ENCODE measurements at places on chromosomes 12 and 14.

DNA sequence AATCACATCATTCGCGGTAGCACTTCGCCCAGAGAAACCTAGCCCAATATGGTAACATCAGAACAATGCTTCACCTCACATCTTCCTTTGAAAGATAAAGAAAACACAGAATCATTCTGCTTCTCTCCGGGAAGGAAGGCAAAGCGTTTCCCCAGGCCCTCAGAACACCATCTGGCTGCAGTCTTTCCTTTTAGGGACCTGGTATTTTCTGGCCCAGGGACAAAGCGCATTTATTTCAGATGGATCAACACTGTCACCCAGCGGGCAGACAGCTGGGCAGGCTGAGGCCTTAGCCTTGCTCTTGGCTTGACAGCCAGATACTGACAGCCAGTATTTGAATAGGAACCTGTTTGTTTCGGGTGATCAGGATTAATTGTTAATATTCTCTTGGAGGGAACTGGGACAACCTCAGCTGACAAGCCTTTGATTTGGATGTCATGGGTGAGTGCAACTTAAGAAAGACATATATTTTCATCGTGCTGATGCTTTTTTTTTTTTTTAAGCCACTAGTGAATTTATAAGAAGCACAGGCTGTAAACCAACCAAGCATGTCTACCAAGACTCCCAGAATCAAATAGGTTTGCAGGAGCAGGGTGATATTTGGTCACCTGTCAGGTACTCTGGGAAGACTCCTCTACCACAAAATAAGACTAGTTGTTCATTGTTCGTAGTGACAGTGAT lies 118.9 kb downstream of the VEZT start:
- DNase-seq, result no peak

GRCh38 chr12:64082866-64083268 lies 139.2 kb downstream of the KICS2 start:
- DNase-seq, result no peak

- no peak for DNase-seq
Observed at GRCh38 chr12:94625531-94625930, 24.8 kb downstream of the TMCC3 start.

DNA sequence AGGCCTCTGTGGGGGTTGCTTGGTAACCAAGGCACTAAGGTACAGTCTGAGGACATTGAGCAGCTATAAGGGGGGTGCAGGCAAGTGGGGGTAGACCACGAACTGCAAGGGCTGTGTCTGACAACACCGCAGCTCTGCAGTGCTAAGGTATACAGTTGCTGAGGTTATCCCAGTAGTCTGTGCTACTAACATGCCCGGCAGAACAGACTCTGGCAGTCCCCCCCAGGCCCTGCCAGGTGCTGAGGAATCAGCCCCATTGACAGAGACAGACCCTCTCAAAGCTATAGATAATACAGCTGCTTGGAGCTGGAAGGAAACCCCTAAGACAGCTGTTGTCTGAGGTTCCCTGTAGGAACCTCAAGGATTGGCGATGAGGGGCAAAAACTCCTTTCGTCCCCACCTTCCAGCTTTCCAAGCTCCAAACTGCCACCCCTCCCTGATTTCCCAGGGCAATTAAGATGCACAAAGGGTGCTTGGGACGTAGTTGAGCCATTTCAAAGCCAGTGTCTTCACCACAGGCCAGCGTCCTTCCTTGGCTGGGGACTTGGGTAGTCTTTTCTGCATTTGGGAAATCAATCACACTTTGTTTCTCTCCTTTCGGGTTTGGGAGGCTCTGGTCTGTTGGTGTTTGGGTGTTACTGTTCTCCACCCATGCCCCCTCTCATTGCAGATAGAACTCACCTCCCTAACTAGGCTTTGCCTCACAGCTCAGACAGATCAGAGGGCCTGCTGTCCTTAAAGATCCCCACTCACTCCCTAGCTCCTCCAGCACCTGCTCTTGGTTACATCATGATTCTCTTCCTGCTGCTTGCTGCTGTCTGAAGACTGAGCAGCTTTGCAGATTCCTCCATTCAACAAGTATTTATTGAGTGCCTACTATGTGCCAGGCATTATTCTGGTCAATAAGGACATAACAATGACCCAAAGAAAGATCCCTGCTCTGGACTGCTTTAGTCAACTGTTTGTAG lies 2.0 kb upstream of the MYH7 start:
- DNase-seq, result no peak

- no peak for DNase-seq
Observed at GRCh38 chr14:61140872-61141271, 140.3 kb downstream of the TMEM30B start.

- DNase-seq, result no peak
Observed at GRCh38 chr12:106288494-106289195, 13.9 kb upstream of the TCP11L2 start.

DNA sequence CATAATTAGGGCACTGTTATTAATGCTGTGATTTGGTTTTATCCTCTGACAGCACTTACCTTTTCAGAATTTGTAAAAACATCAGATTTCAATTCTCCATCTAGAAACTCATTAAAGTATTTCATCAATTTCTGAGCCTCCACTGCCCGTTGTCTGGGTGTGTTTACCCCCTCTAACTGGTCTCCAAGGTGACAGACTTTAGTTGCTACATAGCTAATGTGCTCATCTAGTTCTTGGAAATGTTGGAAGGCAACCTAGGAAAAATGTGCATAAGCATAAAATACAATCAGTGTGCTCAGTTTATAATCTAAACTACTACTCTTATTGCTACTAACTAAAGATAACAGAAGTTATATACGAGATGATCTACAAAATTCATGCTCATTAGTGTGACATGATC lies 24.6 kb downstream of the EXOC5 start:
- no peak for DNase-seq

DNA sequence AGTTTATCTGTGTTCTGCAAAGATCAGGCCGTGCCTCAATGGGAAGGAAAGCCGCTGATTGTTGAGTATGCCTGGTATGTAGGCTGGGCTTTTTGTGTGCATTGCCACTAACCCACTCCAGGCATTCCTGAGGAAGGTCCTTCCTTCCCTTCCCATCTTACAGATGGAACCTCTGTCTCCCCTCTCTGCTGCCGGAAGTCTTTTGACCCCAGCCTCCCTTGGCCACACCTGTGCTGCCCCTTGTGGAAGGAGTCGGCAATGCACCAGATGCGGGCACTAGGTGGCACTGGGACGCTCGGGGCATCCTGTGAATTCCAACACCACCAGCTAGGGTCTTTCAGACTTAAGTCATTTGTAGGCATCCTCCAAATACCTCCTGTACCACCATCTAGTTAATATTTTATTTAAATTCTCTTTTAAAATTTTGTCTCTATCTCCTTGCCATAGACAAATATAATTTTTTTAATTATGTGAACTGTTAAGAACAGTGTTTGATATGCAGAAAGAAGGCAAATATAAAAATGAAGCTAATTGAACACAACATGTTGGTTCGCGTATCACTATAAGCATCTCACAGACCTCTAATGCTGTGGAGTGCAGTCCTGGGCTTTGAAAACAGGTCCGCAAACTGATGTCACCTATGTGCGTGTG lies 99.6 kb downstream of the RIN3 start:
- DNase-seq, result peak; percentile 58

GRCh38 chr12:115871714-115872113 lies 405.8 kb downstream of the MED13L start:
- DNase-seq, result no peak

DNA sequence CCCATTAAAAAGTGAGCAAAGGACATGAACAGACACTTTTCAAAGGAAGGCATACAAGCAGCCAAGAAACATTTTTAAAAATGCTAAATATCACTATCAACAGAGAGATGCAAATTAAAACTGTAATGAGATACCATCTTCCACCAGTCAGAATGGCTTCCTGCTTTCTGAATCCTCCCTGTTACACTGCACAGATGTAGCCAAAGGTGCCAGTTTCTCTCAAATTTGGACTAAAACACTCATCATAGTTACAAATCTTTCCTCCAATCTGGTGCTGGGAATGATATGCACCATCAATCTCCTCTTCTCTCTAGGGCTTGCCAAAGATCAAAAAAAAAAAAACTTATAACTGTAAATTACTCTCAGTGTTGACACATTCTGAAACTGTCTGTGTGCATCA lies 311.8 kb upstream of the CLEC14A start:
- DNase-seq, result no peak

- DNase-seq, result no peak
Observed at GRCh38 chr12:20514598-20514997, 146.3 kb downstream of the PDE3A start.

- DNase-seq, result no peak
Observed at GRCh38 chr12:1587927-1588574, 6.3 kb downstream of the FBXL14 start.

GRCh38 chr14:66944872-66945271 lies 244.4 kb upstream of the GARIN2 start:
- no peak for DNase-seq

DNA sequence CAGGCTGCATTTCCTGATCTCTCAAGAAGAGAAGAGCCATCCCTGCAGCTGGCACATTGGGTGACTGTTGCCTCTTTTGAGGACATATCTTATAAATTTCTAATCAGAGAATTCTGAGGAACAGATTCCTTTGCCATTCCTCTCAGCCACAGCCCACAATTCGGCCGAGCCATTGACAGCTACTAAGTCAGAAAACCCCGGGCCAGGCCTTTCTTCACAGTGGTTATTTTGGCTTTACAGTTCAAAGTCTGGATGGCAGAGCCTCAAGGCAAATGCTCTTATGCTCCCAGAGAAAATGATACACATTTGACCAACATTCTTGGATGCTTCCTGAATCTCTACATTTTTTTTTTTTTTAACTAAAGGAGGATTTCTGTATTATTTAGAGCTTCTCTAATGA lies 138.4 kb upstream of the FRMD6 start:
- no peak for DNase-seq

DNA sequence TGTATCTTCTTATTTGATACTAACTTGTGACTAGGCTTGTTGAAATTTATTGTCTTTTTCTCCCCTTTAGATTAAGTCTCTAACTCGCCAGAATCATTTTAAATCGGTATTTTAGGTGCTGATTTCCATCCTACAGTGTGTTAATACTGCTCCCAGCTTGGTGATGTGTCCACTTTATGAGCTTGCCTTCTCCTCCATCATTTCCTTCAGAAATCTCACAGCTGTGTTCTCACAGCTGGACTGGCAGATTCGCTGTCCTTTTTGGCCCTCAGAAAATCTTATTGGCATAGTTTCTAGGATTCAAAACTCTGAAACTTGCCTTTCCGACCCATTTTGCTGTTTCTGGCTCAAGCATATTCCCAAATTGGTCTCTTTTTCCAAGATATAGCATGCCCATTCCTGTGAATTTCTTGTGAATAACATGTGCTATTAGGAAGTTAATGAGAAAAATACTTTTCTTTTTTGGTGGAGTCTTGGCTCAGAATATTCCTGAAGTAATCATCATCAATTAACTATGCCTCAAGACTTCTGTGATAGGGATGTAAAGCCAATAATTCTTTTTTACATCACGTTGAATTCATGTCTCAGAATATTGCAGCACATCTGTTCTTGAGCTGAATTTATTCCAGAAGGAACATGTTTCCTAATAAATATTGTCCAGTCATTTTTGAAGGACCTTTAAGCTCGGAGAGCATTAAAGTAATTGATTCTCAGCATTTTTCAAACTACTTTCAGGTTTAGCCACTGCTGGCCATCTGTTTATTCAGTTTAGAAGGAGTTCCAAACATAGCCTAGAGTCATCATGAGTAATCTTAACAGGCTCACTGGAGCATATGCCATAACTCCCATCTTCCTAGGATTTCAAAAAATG lies 50.0 kb upstream of the USP44 start:
- no peak for DNase-seq

GRCh38 chr14:96136371-96137005 lies 68.2 kb upstream of the BDKRB2 start:
- no peak for DNase-seq

DNA sequence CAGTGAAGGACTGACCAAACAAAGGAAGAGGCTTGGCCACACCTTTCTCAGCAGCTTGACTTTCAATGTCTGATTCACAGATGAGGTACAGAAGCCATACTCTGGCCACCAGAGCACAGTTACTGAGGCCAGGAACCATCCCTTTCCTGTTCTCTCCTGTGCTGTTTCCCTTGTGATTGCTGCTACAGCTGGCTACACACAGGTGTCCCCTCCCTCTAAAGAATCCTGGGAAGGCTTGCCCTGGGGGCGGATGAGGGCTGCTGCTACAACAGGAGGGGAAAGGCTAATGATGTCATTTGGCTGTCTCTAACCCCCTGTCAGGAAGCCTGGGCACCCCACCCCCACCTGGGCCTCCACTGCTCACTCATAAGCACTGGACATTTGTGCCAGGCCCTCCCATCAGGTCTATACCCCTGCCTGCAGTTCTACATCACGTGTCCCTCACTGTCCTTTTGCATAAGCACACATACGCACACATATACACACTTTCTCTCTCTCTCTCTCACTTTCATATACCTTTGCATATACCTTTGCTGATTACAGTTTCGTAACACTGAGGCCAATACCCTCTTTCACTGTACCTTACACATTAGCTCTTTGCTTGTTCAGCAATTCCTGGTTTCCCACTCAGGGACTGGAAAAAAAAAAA lies 41.4 kb downstream of the PRPF40B start:
- no peak for DNase-seq

DNA sequence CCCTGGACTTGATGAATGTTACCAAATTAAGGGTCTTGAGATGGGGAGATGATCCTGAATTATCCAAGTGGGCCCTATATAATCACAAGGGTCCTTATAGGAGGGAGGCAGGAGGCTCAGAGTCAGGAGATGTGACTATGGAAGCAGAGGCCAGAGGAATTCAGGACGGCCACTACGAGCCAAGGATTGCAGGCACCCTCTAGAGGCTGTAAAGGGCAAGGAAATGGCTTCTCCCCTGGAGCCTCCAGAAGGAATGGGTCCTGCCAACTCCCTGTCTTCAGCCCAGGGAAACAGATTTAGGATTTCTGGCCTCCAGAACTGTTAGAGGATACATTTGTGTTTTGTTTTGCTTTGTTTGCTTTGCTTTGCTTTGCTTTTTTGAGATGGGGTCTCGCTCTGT lies 8.8 kb downstream of the BDKRB1 start:
- DNase-seq, result no peak

DNA sequence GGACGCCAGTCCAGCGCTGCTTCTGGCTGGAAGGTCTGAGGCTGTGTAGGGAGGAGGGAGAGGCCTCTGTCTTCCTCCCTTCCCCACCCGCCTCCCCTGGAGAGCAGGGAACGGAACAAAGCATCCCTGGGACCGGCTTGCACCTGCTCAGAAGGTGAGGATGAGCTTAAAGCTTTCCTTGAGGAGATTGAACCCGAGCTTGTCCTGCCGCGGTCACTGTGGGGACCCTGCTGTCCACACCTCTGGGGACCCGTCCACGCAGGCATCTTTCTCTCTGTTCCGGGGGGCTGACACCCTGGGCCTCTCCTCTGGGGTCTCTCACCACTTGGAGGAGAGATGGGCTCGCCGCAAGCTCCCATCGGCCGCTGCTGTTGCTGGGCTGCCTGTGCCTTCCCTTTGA lies 33.2 kb upstream of the SFSWAP start:
- DNase-seq, result no peak

DNA sequence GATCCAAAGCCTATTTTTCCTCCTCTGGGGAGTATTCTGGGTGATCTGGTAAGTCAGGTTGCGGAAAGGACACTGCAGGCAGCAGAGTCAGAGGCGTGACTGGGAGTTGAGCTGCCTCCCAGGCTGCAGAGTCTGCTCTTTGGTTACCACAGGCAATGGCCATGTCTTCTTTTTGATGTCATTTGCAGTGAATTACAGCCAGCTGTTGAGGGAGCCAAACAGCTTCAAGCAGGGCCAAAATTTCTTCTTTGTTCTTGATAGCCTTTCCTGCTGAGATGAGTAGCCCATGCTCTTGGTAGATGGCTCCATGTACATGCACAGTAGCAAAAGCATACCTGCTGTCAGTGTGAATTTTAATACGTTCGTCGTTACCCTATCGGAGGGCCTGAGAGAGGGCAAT lies 116.6 kb upstream of the PZP start:
- DNase-seq, result no peak
